ENCODE measurements at places on chromosomes 1 and 21. TPM values are rescaled to one million over a fixed set of nuclear protein-coding genes. Genes with fewer than 3 reads are reported as not detected.

HCRTR1 gene
- total RNA-seq, result not detected

IFNLR1 gene
- 6.1 TPM for total RNA-seq

TNNI3K gene
- total RNA-seq, result not detected

OR2M3 gene
- total RNA-seq, result not detected

OR2T35 gene
- not detected for total RNA-seq

CCT8 gene
- 302 TPM for total RNA-seq

DYNLT5 gene
- not detected for total RNA-seq

CCDC17 gene
- 2.4 TPM for total RNA-seq

TMEM200B gene
- 3.3 TPM for total RNA-seq

MTARC2 gene
- 15.8 TPM for total RNA-seq

Data from Caco-2 (cell line).